NCI-H1092 (cell line): ENCODE measurements at places on chromosomes 16 and 17.

- DNase-seq, result peak; percentile 49
Measured at GRCh38 chr17:68600931-68601564, at the start of gene FAM20A. FAM20A (minus strand) TSS chr17:68601367; CDS start chr17:68600666, 701 bp downstream.

DNA sequence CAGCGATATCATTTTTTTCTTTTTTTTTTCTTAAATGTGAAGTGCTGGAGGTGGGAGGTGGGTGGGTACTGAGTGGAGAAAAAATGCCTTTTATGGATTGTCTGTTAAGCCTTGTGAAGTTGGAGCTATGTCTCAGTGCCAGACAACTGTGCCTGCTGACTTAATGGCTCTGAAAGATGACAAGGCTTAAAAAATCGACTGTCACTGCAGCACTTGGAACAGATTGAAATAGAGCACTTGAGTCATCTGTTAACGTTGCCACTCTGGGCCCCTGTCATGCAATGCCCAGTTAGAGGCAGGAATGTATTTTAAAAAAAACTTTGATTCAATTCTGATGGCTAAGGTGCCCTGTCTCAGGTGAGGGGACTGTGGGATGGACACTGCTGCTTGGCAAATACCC lies 108.2 kb upstream of the HS3ST2 start:
- DNase-seq, result no peak

- no peak for DNase-seq
Measured at GRCh38 chr16:82846806-82847205, 220.0 kb downstream of the CDH13 start.

DNA sequence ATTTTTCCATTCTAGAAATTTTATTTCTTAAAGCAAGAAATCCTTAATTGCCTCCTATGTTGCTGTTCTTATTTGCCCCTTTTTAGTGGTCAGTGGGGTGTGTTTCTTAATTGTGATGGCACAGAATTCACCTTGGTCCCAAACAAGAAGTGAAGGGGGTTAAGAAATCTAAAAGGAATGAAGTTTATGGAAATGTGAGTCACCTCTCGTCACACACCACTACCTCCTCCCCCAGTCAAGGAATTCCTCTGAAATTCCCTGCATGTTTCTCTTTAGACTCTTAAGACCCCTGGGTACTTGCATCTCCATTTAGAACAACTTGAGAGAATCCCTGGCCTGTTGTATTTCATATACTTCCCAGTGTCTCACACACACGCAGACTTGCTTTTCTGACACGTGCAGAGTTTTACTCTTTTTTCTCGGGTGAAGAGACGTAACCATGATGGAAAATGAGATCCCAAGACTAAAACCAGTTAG lies 247.4 kb downstream of the PRKCA start:
- DNase-seq, result no peak

DNA sequence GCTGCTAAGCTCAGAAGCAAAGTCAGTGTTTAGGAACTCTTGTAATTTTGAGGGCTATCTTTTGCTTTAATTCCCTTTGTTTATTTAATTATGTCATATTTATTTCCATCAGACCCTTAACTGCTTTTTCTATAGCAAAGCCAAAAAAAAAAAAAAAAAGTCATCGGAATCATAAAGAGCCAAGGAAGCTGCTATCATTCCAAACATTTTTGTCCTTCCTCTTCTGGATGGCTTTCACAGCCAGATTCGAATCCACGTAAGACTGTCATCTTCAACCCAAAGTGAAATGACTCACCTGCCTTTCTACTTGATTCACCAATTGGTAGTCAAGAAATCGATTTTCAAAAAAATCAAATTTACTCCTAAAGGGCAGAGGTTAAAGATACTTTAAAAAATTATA lies 38.4 kb downstream of the WIPI1 start:
- DNase-seq, result no peak

DNA sequence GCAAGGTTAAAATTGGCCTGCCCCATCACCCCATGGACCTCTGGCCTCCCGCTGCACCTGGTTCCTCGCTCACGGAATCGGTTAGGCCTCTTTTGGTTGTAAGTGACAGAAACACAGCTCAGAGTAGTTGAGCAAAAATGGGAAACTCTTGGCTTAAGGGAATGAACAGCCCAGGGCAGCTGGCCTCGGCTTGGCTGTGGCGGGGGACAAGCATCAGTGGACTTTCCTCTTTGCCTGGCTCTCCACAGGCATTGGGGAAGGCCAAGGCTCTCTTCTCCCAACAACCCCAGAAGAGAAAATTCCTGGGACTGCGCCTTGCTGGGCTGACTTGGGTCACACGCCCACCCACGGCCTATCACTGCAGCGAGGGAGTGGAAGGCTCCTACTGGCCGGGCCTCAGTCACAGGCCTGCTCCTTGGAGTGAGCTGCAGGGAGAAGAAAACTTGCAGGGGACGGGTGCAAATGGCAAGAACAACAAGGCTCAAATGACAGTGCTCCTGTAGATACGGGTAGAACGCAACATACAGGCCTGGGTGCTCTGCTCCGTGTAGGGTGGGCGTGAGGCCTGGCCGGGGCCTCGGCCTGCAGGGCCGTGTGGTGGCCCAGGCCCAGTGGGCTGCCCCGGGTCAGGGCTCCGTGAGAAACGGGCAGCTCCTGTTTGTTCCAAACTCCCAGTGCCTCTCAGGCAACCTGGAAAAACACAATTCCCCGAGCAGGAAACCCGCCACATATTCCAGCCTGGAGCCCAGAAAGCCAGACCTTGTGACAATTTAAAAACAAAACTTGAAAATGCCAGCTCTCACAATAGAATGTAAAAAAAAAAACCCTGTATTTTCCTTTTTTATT lies 25.0 kb upstream of the ATP2A3 start:
- DNase-seq, result no peak

- DNase-seq, result no peak
Measured at GRCh38 chr16:12086822-12087221, 110.3 kb downstream of the SNX29 start.

DNA sequence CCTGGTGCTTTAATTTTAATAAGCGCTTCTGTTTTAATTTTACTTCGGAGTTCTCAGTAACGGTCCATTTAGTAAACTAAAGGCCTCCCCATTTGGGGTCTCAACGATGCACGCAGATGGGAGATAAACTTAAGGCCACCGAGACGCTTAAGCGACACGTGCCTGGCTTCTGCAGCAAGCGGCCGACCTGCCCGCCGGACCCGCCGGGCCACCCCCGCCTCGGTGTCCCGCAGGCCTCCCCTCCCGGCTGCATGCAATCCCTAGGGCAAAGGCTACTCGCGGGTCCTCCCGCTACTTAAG lies 592 bp downstream of the GCSH start:
- DNase-seq, result no peak

- DNase-seq, result no peak
Measured at GRCh38 chr17:9905902-9906301, 831 bp upstream of the RCVRN start.

- DNase-seq, result no peak
Measured at GRCh38 chr17:31522284-31522931, 130.9 kb downstream of the RAB11FIP4 start.

- DNase-seq, result no peak
Measured at GRCh38 chr17:35760587-35760986, at the start of gene C17orf50. C17orf50 (plus strand) TSS chr17:35760887; CDS start chr17:35760942, 55 bp downstream.

DNA sequence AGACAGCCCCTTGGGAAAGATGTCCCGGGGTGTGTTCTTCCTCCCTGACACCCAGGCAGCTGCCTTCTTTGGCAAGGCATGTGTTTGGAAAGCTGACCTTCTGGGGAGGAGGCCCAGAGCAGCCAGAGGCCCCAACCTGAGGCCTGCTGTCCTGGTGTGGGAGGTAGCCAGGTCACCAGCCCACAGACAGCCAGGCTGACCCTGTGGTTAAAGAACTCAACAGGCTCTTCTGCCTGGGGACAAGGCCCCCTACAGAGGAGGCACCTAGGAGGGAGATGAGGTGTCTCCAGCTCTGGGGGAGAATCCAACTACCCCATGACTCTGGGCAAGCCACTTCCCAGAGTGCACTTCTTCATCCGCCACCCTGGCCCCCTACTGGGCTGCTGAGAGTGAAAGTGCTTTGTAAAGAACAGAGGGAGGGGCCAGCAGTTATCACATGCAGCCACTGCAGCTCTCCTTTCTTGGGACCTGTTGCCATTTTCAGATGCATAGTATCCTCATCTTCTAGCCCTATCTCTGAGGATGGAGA lies 13.1 kb upstream of the SREBF1 start:
- DNase-seq, result no peak

- no peak for DNase-seq
Measured at GRCh38 chr16:66603537-66604375, 748 bp upstream of the CMTM3 start.

GRCh38 chr16:12611006-12611477 lies 192.6 kb downstream of the CPPED1 start:
- DNase-seq, result no peak

GRCh38 chr17:81419319-81419885 lies 24.1 kb downstream of the BAHCC1 start:
- DNase-seq, result peak; percentile 81

GRCh38 chr17:77186141-77186604 lies 45.4 kb downstream of the SEC14L1 start:
- DNase-seq, result no peak

DNA sequence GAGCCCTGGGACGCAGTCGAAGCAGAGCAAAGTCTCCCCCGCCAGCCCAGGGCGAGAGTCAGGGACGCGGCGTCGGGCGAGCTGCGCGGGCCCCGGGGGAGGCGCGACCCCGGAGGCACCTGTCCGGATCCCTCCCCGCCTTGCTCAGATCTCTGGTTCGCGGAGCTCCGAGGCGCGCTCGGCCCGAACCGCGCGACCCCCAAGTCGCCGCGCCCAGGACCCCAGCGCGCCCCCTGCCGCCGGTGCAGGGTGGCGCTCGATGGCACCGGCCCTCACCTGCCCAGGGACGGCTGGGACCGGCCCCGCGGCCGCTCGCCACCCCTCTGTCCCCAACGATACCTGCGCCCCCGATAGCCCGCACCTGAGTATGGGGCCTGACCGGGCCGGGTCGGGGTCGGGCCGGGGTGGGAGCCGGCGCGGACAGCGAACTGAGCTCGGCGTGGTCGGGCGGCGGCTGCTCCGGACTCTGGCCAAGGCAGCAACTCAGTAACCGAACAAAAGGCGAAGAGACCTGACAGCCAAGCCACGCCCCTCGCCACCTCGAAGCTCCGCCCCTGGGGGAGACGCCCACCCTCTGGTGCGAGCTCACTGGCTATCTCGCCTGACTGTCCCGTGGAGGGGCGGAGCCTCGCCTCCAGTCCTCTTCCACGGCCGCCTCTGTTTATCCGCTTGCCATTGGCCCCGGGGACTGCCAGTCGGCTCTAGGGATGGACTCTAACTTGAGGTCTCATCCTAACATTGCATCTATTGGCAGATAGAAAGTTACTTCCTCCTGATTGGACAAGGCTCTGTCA lies at the start of gene JUP:
JUP (minus strand) TSS at position 485 of the 794 bp plus-strand sequence. CDS start 14,857 bp downstream, outside the sequence.
- peak; percentile 94 for DNase-seq

- no peak for DNase-seq
Measured at GRCh38 chr16:74438492-74438979, 17.3 kb upstream of the CLEC18B start.

GRCh38 chr17:4712526-4712925 lies 2.1 kb downstream of the ARRB2 start:
- DNase-seq, result no peak

DNA sequence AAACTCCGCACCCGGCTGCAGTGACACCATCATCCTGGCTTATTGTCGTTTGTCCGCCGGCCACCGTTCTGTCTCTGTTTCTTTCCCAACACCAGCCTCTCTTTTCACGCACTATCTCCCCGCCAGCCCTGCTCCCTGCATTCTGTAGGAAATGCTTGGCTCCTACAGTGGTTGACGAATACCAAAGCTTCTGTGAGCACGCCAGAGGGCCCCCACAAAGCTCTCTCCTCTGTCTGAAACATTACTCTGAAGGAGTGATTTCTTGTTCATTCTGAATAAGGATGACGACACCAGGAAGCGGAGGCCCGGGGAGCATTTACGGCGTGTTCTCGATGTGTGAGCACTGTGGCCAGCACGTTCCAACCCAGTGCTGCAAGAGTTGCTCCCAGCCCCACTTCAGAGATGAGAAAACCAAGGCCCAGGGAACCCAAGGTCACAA lies 58.8 kb downstream of the ADCY9 start:
- DNase-seq, result no peak

DNA sequence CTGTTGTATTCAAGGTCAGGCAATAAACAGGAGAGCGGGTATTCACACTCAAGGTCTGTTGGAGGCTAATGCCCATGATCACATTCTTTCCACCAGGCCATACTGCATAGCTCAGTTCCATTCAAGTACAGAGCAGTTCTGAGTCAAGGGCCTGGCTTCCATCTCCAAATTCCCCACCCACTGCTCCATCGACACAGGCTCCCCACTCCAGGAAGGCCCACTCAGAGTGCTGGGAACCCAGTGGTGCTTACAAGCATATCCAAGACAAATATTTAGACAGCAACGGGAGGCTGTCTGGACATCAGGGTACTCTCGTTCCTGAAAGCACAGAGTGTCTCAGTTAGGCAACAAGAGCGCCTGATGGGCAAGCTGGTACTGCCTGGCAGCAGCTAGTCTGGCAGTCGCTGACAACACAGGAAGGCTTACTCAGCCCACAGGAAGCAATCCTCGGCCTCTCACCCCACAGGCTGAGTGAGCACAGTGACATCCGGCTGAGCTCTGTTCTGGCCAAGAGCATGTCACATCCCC lies 40.9 kb downstream of the RFFL start:
- DNase-seq, result peak; percentile 84

DNA sequence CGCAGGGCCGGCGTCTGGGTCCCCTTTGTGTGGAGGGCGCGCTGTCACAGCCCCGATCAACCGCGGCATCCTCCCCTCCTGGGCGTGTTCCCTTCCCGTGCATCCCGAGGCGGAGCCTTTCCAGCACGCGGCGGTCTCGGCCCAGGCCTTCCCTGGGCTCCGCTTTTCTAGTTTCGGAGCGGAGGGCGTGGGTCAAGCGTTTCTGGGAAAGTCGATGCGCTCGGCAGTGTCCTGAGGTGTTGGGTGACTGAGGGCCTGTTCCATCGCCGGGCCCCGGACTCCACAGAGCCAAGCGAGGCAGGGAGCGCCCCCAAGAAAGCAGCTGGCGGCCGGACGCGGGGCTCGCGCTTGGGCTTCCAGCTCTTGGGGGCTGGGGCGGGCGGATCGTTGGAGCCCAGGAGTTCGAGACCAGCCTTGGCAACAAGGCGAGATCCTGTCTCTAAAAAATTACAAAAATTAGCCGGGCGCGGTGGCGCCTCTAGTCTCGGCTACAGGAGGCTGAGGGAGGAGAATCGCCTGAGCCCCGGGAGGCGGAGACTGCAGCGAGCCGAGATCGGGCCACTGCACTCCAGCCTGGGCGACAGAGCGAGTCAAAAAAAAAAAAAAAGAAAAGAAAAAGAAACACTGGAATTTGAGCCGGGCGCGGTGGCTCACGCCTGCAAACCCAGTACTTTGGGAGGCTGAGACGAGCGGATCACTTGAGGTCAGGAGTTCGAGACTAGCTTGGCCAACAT lies 806 bp downstream of the IFT140 start:
- DNase-seq, result no peak

DNA sequence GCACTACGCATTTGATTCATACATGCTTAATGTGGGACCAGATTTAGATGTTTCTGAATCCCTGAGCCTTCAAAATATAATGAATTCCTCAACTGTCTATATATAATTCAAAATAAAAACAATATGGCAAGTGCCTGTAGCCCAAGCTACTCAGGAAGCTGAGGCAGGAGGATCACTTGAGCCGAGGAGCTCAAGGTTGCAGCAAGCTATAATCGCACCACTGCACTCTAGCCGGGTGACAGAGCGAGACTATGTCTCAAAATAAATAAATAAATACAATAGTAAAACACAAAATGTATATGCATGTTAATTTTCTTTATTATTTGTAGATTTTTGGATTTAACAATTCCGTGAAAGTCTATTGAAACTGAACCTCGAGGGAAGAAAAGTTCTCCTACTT lies 50.6 kb upstream of the IRX6 start:
- no peak for DNase-seq
